ENCODE measurements at places on chromosomes 3 and 15.

GRCh38 chr3:177683586-177683985 lies 486.3 kb upstream of the TBL1XR1 start:
- no peak for DNase-seq

DNA sequence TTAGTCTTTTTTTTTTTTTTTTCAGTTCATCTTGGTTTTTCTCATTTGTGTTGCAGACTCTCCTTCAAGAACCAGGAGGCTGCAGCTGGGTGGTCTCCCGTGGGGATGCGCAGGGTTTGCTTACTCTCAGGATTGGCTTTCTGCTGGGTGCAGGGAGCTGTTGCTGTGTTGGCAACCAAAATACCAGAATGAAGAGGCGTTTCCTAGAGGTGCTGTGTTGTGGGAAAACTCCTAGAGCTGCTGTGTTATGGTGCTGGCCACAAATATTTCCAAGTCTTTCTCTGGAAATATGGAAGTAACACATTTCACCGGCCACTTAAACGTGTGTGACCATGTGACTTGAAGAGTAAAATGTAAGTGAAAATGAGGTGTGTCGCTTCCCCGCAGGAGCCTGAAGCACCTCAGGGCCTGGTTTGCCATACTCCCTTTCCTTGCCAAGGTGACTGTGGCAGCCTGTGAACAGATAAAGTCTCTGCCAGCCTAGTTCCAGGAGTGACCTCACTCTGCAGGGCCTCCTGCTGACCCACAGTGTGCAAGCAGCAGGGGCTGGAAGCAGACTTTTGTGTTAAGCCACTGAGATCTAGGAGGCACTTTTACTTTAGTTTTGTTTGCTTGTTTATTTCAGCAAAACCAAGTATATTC lies 258.9 kb downstream of the ADAMTS17 start:
- DNase-seq, result no peak

- no peak for DNase-seq
Observed at GRCh38 chr15:100650685-100651084, 48.3 kb downstream of the ASB7 start.

GRCh38 chr3:136070953-136071949 lies 105.7 kb downstream of the PPP2R3A start:
- DNase-seq, result no peak

DNA sequence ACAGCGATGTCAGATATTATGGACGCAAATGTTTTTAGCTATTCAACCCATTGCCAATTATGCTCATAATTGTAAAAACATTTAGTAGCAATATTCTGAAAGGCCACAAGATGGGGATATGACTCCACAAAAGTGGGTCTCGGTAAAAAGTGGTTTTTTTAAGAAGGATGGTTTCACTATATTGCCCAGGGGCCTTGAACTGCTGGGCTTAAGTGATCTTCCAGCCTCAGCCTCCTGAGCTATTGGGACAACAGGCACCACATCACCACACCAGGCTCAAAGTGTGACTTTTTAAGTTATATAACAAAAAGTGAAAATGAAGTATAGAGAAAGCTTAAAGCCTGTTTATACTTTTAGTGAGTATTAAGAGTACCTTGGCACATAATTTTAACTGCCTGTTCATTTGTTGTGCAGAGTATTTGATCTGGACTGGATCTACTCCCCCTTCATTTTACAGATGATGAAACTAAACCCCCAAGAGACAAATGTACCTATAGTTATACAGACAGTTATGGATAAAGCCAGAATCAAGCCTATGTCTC lies 9.4 kb downstream of the NAA50 start:
- DNase-seq, result peak; percentile 42

GRCh38 chr3:25125201-25125600 lies 302.9 kb upstream of the RARB start:
- DNase-seq, result no peak

- peak; percentile 68 for DNase-seq
Observed at GRCh38 chr3:15377961-15378791, 45.8 kb upstream of the SH3BP5 start.

- no peak for DNase-seq
Observed at GRCh38 chr15:63663906-63664305, 66.7 kb downstream of the FBXL22 start.

DNA sequence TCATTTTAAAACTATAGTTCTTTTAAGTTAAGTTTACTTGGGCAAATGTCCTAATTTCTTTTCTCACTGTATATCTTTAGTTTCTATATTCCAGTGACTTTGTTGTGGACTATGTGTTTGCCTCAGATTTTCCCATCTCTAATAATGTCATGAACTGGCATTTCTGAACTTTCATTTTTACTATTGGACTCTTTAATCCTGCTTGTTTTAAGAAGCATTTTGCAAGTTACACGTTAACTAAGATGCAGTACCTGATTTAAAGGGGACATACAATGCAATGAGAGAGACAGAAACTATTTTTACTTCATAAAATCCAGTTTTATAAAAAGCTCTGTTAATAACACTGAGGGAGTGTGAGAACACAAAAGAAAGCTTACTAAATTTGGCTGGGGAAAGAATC lies 58.6 kb upstream of the PHLDB2 start:
- DNase-seq, result no peak

GRCh38 chr3:37174532-37175126 lies at the start of gene LRRFIP2:
Gene LRRFIP2 (minus strand): TSS chr3:37174582. CDS start chr3:37148983, 25,599 bp downstream.
- DNase-seq, result peak; percentile 57

DNA sequence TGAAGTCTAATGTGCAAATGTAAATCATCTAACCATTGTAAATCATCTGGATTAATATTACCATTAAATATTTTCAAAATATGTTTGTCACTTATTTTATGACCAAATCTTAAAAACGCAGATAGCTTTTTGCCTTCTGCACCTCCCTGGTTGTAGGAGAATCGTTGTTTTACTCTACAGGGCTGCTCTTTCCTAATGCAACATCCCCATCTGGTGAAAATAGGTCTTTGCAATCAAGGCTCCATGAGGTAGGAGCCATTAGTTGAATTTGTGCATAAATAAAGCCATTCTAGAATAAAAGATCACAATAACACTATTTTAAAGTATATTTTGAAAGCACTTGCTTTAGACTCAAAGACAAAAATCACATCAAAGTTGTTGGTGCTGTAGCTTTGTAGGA lies 535.6 kb upstream of the AGTR1 start:
- no peak for DNase-seq

DNA sequence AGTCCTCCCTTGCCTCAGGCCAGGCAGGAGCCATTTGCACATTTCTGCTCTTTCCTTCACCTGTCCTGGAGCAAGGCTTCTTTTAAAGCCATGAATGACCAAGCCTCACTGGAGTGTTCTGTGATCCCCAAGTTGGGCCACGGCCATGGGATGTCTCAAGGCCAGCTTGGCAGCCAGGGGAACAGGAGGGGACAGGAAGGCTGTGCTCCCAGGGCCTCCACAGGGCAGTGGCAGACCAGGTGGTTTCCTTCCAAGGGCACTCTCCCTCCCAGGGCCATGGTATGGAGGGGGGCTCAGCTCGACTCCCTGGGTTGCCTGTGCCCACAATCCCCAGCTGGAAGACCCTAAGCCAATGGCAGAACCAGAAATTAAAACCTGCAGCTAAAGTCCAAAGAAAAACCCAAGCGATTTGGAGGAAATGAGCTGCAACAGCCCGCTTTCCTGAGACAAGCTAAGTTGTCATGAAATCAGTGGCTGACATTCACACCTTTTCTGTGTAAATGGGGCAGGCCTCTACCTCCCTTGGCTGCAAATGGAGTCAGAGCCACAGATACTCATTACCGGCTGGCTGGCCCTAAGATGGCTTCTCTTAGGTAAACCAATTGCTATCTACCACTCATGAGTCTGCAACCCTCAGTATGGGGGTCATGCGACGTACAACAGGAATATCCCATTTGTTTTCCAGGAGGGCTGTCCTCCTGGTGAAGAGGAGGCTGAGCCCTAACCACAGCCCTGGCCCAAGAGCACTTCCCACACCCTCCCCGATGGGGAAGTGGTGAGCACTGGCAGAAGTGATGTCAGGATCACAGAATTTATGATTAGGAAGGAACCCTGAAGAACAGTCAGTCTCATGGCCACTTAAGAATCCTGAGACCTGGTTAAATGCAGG lies 83.3 kb downstream of the SNRK start:
- peak; percentile 11 for DNase-seq

GRCh38 chr3:104244680-104245220 lies 1122.0 kb upstream of the ALCAM start:
- DNase-seq, result no peak

- no peak for DNase-seq
Observed at GRCh38 chr15:74788042-74788682, 6.3 kb downstream of the CSK start.

GRCh38 chr3:66010739-66011655 lies 27.7 kb downstream of the MAGI1 start:
- DNase-seq, result no peak

DNA sequence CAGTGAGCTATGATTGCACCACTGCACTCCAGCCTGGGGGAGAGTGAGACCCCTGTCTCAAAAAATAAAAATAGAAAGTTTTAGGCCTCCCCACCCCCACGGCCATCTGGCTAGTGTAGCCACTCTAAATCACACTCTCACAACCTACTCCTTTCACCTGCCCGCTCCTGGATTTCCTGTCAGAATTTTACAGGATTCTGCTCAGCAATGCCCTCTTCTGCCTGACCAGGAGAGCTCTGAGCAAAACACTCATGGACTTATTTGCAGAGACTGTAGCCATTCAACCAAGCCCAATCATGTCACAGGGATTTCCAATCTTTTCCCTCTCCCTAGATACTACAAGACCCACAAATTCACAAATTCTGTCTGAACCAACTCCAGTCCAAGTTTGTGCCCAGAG lies 242.6 kb upstream of the TPRG1 start:
- DNase-seq, result no peak

- no peak for DNase-seq
Observed at GRCh38 chr3:133865136-133865855, 30.4 kb downstream of the RAB6B start.

GRCh38 chr3:33954956-33955355 lies 156.5 kb downstream of the PDCD6IP start:
- no peak for DNase-seq

Measured in GM13976 (cell line).